ENCODE measurements at places on chromosomes 3 and 15.

DNA sequence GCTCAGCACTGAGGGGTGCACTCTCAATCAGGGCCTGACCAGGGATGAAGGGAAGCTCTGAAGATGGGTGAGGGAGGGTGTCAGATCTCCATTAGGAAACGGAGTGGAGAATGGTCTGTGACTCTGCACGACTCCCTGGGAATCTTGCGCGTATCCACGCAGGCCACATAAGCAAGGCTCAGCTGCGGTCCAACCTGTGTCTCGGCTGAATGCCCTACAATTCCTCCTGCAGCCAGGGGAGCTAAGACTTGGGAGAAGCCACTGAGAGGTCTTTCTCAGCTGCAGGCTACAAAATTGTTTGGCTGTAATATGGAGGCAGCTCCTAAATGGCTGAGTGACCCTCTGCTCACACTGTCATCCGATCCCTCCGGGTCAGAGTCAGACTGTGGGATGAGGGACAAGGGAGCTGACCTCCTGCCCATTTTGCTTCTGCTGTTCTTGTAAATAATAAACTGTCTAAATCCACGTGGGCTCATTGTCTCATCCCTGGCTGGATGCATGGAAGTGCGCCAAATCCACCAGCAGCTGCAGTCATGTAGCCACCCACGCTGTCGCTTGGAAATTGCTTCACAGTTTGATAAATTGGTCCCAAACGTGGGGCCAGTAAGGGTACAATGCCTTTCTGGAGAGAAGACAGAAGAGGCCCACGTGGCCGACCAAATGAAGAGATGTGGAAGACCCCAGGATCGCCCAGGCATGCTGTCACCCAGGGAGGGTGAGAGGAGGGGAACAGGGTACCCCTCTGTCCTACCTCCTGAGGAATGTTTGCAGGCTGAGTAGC lies 30.5 kb downstream of the ALS2CL start:
- no peak for DNase-seq

DNA sequence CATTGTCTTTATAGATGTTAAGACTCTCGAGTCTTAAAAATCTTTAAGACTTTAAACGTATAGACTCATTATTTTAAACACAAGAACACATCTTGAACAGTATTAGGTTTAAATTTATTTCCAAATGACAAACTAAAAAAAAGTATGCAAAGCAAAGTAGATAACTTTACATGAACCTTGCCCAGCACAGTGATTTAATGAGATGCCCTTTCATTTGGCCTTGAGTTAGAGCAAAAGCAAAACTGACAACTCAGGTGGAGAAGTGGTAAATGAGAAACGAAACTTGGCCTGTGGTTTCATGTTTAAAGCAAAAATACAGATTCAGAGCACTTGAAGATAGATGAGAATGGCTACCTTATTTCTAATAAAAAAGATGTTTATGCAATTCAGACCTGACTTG lies 8.6 kb downstream of the GPR15 start:
- peak; percentile 82 for DNase-seq

- DNase-seq, result no peak
Observed at GRCh38 chr15:67915461-67916374, 75.9 kb upstream of the RNU6-1 start.

- no peak for DNase-seq
Observed at GRCh38 chr15:100241572-100242482, 99.9 kb downstream of the ADAMTS17 start.

DNA sequence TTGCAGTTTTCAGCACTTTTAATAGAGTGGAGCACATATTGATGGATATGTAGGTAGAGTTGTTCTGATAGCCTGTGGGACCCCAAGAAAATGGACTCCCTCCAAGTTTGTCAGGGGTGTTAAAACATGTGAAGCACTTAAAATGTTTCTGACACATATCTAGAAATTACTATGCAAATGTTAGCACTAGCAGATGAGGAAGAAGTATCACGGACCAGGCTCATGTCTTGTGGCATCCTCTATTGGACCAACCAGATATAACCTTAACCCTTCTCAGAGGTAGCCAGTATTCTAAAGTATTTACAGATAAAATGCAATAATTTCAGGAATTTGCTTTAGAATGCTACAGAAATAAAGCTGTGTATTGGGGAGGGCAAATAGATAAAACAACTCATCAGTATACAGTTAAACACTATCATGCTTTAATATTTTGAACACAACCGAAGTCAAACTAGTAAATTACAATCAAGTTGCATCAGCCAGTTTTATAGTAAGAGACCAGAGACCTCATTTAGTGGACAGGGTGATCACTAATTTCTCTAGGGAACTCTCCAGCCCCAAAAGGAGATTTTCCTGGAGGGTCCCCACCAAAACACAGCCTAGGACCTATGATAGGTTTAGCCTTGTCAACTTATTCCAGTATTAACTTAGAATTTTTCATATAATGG lies 57.2 kb upstream of the FBN1 start:
- DNase-seq, result no peak

- peak; percentile 81 for DNase-seq
Observed at GRCh38 chr3:151135541-151136337, 50.3 kb downstream of the MED12L start.

- DNase-seq, result peak; percentile 73
Observed at GRCh38 chr15:40787344-40787841, 17.6 kb downstream of the C15orf62 start.

DNA sequence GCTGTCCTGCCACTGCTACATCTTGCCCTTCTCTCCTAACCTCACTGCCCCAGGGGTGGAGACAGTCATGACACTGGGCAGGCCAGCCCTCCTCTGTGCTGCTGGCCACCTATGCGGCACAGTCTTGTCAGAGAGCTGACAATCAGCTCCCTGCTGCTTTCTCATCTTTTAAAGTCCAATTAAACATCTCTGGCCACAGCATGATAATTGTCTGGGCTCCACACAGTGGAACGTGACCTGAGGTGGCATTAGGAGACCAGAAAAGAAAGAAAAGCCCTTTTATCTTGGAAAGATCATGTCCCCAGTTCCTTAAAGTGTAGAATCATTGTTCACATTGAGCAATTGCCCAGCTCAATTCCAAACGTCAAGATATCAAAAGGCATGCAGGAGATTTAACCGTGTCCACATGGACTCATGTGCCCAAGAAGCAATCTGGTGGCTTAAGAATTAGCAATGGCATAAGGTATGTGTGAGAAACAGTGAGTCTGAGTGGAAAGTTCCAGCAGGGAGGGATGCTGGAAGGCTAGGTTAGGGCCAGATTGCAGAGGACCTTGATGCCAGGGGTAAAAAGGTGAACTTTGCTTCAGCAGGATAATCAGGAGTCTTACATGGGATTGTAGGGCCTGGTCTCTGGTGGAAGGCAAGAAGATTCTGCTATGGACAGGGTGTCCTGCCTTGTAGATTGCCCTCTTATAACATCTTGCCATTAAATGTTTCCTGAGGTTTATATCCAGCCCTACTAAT lies 15.3 kb upstream of the CACNA1D start:
- DNase-seq, result no peak

GRCh38 chr15:65730549-65731172 lies 61.4 kb downstream of the DENND4A start:
- no peak for DNase-seq

- no peak for DNase-seq
Observed at GRCh38 chr15:77483425-77484140, 62.9 kb downstream of the HMG20A start.

DNA sequence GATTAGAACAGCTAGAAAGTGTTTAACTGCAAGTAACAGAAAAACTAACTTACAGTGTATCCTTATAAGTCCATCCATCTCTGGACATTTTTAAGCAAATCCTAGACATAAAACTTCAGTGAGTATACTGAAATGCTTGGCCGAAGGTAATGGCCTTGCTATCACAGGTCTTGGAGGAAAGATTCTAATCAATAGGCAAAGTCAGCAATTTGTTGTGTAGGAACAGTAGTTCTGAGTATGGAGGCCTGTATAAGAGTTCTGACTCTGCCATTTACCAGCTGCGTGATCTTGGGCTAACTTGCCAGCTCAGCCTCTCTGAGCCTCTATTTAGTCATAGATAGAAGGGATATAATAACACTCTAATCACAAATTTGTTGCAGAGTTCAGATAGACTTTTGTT lies 328.1 kb downstream of the IL20RB start:
- no peak for DNase-seq

- DNase-seq, result no peak
Observed at GRCh38 chr15:41809526-41810220, 18.2 kb upstream of the JMJD7 start.

DNA sequence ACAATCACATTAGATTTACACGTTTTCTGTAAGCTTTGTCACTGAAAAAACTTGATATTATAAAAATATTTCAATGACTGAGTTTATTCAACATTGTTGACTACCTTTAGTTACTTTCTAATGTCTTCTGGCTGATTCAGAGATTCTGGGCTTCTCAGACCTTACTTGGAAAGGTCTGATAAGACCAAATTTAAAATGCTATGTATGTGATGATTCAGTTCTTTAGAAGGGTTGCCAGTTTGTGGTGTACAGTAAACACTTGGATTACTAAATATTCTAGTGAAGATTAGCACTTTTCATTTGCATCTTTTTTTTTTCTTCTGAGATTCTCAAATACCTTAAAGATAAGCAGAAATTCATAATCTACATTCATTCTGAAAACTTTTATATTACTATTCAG lies 49.8 kb downstream of the SGO1 start:
- no peak for DNase-seq

DNA sequence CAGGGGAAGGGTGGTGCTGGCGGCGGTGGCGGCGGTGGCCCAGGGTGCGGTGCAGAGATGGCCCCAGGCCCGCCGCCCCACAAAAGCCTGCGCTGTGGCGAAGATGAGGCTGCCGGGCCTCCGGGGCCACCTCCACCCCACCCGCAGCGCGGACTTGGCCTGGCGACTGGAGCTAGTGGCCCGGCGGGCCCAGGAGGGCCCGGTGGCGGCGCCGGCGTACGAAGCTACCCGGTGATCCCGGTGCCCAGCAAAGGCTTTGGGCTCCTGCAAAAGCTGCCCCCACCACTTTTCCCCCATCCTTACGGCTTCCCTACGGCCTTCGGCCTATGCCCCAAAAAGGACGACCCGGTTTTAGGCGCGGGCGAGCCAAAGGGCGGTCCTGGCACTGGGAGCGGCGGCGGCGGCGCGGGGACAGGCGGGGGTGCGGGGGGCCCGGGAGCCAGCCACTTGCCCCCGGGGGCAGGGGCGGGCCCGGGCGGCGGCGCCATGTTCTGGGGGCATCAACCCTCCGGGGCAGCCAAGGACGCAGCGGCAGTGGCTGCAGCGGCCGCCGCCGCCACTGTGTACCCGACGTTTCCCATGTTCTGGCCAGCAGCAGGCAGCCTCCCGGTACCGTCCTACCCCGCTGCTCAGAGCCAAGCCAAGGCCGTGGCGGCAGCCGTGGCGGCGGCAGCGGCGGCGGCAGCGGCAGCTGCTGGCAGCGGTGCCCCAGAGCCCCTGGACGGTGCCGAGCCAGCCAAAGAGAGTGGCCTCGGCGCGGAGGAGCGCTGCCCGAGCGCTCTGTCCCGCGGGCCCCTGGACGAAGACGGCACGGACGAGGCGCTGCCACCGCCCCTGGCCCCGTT lies 1.6 kb downstream of the SKOR1 start:
- DNase-seq, result no peak

- no peak for DNase-seq
Observed at GRCh38 chr3:12839156-12839946, 2.0 kb downstream of the RPL32 start.

- DNase-seq, result no peak
Observed at GRCh38 chr3:9175421-9175820, 74.0 kb downstream of the SRGAP3 start.

DNA sequence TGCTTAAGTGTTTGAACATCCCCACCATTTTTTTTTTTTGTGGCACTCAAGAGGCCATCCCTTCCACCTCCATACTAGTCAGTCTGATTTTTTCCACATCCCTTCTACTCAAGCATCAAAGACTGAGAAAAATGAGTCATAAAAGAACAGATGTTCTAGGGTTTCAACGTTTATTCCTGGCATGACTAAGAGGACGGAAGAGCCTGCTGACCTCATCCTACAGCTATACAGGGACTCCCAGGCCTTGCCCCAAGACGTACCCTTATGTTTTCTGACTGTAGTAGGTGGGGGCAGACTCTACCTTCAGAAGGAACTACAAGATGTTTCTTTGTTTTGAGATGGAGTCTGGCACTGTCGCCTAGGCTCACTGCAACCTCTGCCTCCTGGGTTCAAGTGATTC lies 3.3 kb upstream of the ITPKA start:
- peak; percentile 82 for DNase-seq

DNA sequence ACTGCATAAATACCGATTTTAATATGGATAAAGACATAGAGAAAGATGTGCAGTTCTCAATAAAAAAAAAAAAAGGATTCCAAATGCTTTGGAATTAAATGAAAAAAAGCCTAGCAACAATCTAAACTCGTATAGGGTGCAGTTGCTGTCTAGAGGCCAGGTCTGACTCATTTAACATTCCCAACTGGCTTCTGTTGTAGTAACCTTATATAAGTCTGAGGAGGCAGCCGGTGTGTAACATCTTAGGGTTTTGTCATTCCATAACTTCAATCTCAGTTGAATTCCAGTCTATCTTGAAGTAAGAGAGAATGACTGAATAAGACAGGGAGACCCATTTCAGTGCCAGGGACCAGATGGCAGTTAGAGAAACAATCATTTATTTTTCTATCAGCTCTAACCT lies 6.5 kb downstream of the PDCD10 start:
- no peak for DNase-seq

GRCh38 chr15:67193223-67193990 lies 61.1 kb downstream of the AAGAB start:
- no peak for DNase-seq

- no peak for DNase-seq
Observed at GRCh38 chr3:53234130-53234840, 21.5 kb downstream of the TKT start.

- no peak for DNase-seq
Observed at GRCh38 chr15:50519740-50520425, 26.6 kb downstream of the USP50 start.

- DNase-seq, result no peak
Observed at GRCh38 chr15:51709031-51709430, 27.7 kb downstream of the SCG3 start.

DNA sequence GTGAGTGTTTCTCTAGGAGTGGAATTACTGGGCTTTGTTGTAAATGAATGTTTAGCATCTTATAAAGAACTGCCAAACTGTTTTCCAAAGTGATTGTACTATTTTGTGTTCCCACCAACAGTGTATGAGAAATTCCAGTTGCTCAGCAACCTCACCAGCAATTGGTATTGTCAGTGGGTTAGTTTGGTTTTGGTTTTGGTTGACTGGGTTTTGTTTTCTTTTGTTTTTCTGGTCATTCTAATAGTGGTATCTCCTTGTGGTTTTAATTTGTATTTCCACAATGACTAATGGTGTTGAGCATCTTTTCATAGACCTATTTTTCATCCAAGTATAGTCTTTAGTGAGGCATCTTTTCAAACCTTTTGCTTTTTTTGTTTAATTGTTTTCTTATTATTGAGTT lies 27.1 kb downstream of the FILIP1L start:
- DNase-seq, result peak; percentile 69

Measured in activated CD4-positive, alpha-beta T cell treated with anti-CD3 and anti-CD28 coated beads, Interleukin-2, amount 10 ng/mL, durations not matched to agents 24 days and 14 days (primary cell).